ENCODE measurements at places on chromosomes 13 and 19.

DNA sequence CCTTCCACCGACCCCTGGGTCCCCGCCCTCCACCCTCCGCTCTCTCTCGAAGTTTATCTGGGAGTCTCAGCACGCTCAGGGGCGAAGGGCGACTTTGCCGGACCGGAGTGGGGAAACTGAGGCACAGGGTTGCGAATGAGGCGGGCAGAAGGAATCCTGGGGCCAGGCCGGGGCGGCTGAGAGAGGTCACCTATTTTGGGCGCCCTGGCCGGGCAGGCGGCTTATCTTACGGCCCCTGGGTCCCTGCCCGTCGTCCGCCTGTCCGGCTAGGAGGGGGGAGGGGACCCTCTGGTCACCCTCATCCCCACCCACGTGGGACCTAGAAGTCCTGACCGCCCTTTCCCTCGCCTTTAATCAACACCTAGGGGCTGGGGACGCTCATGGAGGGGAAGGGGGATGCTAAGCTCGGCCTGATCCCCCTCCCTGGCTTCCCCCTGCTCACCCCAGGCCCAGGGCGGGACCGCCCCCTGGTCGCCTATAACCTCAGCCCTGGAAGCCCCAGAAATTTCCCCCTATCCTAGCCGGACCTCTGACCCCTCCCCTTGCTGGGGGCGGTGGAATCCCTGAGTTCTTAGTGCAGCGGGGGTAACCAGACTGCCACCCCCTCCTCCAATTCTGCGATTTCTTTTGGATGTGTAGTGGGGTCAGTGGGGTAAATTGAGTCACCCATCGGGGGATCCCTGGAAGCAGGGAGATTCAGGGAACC is 556 bp downstream of the TRIP10 start:
- DNase-seq = no peak

DNA sequence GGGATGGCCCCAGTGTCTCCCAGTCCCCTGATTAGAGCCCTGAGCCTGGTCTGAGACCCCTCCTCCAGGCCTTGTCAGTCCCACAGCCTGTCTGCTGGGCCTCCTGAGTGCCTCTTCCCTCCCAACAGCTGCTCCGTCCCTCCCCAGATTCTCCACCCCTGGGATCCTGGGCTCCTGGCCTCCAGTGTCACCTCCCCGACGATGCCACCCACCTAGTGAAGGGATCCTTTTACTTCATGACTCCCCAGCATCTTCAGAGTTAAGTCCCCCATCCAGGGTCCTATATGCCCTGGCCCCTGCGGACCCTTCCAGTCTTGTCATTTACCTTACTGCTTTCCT is 4.4 kb upstream of the PRX start:
- no peak for DNase-seq

DNA sequence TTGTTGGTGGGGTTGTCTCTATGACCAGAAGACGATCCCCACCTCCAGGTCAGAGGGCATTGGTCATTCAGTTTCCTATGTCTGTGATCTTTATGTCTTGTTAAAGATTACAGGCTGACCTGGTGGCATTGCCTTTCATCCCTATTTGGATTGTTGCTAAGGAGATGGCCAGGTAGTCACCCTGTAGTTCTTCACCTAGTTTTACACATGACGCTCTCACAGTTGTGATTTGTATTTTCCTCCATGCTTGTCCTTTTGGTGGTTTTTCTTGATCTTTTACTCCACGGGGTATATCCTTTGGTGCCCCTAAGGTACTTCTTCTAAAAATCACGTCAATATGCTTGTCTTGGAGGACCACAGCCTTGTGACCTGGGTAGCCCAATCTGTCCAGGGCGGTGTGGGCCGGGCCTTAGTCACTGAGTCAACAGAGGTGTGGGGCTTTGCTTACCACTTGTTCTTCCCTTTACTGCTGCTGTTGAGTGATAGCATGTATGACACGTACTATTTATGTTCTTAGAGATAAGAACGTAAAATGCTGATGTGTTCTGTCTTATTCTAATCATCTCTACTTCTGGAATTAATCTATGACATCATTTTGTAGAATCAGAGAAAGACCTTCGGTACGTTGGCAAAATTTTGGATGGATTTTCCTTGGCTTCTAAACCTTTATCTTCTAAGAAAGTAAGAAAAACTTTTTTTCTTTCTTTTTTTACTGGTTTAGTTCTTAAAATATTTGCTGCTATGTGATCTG is 20.1 kb downstream of the GPATCH1 start:
- DNase-seq = no peak

DNA sequence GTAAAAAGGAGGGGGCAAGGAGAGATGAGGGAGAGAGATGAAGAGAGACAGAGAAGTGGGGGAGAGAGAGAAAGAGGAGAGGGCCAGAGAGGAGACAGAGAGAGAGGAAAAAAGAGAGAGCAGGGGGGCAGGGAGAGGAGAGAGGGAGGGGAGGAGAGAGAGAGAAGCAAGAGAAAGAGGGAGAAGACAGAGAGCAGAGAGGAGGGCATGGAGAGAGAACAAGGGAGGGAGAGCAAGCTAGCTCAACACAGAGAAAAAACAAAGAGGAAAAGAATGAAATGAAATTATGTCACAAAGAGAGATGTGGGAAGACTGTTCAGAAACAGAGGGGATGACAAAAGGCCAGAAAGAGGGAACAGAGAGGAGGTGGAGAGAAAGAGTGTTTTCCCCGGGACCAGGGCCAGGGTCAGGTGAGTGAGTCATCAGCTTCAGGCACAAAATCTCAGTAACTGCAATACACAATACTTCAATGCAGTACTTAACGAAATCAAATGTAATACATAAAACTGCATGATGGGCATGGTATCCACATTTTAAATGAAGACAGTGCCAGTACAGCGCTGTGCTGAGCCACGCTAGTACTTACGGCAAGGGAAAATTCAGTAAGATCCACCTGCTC is 4.8 kb downstream of the KLK7 start:
- no peak for DNase-seq

DNA sequence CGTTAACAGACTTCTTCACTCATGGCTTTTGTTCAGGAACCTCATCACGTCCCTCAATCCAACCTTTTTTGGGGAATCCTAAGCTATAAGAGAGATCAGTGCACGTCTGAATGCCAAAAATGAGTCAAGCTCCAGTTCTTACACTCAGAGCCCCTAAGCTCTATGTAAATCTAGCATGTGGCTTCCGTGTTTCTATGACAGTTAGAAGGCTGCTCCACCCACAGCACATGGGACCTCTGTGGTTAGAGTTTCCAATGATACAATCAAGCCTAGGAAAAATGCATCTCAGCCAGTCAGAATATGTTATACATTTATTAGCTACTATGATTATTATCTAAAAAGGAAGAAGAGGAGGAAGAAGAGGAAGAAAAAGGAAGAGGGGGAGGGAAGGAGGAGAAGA is 135.9 kb downstream of the ENOX1 start:
- no peak for DNase-seq

GRCh38 chr19:29630655-29631054 is 24.6 kb downstream of the POP4 start:
- DNase-seq = no peak

GRCh38 chr13:113528813-113529180 is 38.3 kb upstream of the DCUN1D2 start:
- no peak for DNase-seq

- no peak for DNase-seq
Measured at GRCh38 chr13:44843403-44843802, 145.9 kb downstream of the NUFIP1 start.

- DNase-seq = no peak
Measured at GRCh38 chr13:33571618-33572017, 246.3 kb upstream of the RFC3 start.

GRCh38 chr19:45079911-45080370 is 881 bp downstream of the GEMIN7 start:
- no peak for DNase-seq

- peak; percentile 88 for DNase-seq
Measured at GRCh38 chr13:114132419-114133121, at the start of gene RASA3. Gene RASA3, minus strand, starts transcription at chr13:114132623. Its CDS starts 134 bp downstream, at chr13:114132489.

DNA sequence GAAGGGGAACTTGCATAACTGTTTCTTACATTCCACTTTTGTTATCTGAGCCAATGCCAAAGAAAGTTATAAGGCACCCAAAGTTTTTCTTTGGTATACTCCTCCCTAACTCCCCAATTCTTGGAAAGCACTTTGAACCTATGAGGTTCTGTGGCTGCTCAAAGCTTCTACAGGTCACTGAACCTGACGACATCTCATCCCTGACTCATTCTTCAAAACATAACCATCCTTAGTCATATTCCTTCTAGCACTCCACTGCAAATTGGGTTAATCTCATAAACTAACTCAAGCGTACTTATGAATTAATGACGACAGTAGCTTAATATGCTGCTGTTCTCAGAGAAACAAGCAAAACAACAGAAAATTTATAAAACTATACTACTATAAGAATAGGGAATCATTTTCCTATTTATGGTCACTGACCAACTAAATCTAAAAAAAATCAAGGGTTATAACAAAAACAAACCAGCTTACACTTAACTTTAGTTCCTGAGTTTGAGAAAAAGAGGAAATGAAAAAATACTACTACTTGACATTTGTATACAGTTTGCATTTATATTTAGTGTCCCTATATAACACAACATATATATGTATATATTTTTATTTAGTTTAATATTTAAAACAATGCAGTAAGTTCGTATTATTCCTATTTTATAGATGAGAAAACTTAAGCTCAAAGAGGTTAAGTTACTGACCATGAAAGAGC is 69.1 kb downstream of the CAB39L start:
- DNase-seq = no peak

- DNase-seq = no peak
Measured at GRCh38 chr13:51769455-51770127, 34.4 kb downstream of the DHRS12 start.

DNA sequence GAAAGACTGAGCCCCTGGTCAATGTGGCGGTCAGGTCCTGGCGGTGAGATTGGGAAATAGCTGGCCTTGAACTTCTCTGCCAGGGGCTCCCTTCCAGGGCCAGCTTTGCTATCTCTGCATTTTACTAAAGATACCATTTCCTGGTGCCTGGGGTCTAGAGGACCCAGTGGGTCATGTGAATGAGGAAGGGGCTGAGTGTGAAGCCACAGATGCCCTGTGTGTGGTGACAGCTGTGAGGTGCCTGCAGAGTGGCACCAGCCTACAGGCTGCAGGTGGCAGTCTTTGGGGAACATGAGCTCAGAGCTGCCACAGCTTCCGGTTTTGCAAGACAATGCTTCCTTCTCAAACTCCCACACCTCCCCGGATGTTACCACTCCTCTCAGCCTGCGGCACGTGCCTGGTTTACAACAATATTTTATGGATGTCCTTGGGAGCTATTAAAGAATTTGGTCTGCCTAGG is 5.2 kb upstream of the MLNR start:
- peak; percentile 48 for DNase-seq

DNA sequence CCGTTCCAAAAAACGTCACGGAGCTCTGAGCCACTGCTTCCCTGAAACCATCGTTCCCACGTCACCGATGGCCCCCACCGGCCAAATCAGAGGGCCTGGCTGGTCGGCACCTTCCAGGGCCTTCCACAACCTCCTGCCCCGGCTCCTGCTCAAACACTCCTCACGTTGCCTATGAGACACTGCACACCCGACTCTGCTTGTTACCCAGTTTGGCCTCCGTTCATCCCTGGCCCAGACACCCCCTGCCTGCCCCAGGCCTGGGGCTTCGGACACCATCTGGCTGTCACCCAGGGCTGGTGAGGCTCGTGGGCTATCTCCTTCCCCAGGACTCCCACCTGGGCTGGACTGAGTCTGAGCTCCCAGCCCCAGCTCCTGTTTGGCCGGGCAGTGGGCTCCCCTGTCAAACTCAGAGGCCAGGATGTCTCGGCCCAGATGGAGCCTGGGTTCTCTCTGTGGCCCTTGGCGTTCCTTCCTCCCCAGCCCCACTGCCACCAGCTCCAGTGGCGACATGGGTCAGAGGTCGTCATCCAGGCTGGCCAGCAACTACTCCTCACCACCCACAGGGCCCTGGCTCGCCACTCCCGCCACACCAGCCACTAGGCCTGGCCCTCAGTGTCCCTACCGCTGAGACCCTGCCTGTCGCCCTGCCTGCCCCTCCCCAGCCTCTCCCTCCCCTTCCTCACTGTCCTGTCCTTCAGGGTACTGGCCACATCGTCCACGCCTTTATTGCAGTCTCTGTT is 17.7 kb downstream of the CERS1 start:
- no peak for DNase-seq

GRCh38 chr19:4429771-4430171 is 27.3 kb downstream of the CHAF1A start:
- DNase-seq = no peak

- DNase-seq = no peak
Measured at GRCh38 chr19:36128392-36128736, 11.5 kb upstream of the CAPNS1 start.

DNA sequence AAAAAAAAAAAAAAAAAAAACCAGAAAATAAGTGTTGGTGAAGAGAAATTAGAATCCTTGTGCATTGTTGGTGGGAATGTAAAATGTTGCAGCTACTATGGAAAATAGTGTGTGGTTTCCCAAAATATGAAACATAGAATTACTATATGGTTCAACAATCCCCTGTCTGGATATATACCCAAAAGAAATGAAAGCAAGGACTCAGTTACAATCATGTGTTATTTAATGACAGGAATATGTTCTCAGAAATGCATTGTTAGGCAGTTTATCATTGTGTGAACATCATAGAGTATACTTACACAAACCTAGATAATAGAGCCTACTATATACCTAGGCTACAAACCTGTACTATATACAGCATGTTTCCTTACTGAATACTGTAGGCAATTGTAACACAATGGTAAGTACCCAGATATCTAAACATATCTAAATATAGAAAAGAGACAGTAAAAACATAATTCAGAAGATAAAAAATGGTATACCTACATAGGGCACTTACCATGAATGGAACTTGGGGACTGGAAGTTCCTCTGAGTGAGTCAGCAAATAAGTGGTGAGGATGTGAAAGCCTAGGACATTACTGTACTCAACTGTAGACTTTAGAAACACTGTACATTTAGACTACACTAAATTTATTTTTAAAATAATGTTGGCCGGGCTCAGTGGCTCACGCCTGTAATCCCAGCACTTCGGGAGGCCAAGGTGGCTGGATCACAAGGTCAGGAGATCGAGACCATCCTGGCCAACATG is 25.7 kb upstream of the SLC7A1 start:
- DNase-seq = no peak

DNA sequence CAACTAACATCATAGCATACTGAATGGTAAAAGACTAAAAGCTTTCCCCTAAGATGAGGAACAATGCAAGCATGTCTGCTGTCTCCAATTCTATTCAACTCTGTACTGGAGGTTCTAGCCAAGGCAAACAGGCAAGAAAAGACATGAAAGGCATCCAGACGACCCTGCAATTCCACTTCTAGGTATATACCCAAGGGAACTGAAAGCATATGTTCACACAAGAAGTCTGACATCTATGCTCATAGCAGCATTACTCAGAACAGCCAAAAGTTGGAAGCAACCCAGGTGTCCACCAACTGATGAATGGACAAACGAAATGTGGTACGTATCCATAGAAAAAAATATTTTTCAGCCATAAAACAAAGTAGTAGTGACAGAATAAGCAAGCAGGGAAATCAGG is 39.1 kb downstream of the PEPD start:
- DNase-seq = no peak

DNA sequence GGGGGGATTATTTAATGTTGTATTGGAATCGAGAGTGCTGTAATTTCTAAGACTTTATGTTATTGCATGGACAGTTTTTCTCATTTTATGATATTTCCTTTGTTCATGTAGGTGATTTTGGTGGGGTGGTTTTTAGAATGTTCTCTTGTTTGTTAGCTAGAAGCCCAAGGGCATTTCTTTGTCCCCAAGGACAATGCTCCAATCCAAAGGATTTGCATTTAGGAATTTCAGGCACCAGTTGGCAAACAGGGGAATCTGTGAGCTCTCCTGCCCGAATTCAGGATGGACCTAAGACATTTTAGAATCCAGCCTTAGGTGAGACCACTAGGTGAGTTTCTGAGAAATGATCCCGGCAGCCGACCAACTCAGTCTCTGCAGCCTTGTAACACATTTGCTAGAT is 324.9 kb downstream of the KCNRG start:
- no peak for DNase-seq

GRCh38 chr13:112907871-112908331 is 61.1 kb upstream of the MCF2L start:
- no peak for DNase-seq
